ENCODE measurements at places on chromosomes 6 and 20. TPM values are rescaled to one million over a fixed set of nuclear protein-coding genes. Genes with fewer than 3 reads are reported as not detected.

Gene ECT2L
- total RNA-seq, result 1.1 TPM

DNA sequence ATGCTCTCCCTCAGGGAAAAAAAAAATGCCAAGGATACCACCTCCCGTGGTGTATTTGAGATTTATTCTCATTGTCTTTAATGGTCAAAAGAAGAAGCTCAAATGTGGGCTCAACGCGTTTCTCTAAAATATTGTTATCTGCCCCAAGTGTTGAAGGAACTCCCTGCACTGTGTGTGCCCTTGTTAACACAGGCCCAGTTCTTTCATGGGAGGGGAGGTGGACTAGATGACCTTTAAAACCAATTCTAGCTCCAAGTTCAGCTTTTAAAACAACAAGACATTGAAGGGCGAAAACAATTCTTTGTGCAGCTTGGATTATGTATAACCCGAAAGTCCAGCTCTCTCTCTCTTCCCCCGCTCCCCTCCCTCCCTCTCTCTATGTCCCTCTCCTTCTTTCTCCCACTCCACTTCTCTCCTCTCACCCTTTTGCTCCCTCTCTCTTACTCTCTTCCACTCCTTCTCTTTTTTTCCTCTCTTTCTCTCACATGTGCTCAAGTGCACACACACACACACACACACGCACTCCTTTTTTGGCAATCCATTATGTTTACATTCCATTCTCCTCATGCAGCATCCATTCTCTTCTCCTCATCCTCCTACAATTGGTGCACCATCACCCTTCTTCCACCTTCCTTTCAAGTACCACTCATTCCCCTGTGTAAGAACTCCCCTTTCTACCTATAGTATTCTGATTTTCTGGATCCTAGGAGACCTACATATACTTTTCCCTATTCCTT, 8.5 kb downstream of the HLA-DMB start:
- no peak for DNase-seq

GRCh38 chr20:51348876-51349275, 193.6 kb downstream of the NFATC2 start:
- no peak for DNase-seq

- DNase-seq, result no peak
Observed at GRCh38 chr6:132089173-132089572, 138.0 kb upstream of the CCN2 start.

DNA sequence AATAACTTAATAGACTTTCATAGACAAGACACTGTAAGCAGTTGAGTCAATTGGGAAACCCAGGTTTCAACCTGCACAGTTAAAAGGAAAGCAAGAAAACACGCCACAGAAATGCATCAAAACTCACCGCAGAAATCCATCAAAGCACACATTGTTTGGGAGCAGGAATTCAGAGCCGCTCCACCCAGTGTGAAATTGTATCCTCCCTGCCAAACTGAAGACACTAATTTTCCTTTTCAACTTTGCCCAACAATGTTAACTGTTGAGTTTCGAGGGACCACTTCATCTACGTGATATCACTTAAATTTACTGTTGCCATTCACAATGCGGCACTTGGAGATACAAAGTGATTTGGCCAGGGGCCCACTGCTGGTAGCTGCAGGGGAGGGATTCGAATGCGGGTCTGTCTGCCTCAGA, 92.7 kb downstream of the DACT2 start:
- no peak for DNase-seq

DNA sequence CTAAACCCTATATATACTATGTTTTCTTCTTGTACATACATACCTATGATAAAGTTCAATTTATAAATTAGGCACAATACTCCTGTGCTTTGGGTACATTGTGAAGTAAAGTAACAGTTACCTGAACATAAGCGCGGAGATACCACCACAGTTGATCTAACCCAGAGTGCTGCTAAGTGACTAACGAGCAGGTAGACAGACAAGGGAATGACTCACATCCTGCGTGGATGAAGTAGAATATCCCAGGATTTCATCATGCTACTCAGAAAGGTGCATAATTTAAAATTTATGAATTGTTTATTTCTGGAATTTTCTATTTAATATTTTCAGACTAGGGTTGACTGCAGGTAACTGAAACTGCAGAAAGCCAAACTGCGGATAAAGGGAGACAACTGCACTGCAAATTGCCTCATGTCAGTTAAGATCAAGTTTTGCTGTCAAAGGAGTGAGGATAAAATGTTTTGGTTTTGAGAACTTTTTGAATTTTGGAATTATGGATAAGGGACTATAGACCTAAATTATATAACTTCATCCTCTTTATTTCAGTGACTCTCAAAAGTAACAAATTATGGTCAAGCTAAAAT, 14.4 kb downstream of the MKKS start:
- no peak for DNase-seq

DNA sequence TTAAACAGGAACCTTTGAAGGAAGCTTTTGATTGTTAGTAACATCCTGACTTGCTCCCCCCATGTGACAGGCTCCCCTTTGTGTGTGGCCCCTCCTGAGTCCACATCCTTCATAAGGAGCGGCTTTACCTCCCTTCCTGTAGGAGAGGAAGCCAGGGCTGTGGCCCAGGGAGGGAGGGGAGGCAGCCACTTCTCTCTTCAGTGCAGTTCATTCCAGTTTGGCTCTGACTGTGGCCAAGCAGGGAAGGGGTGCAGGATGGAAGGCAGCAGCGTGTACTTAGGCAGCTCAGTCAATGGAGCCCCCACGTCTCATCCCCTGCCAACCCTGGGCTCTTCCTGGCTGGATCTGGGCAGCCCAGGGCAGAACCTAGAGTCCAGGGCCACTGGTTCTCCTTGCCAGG, 295.2 kb downstream of the QKI start:
- DNase-seq, result no peak
